ENCODE measurements at places on chromosomes 2 and 18. TPM values are rescaled to one million over a fixed set of nuclear protein-coding genes. Genes with fewer than 3 reads are reported as not detected.
A peak's percentile ranks its signal among the peaks of the same experiment; 100 is the strongest.

DNA sequence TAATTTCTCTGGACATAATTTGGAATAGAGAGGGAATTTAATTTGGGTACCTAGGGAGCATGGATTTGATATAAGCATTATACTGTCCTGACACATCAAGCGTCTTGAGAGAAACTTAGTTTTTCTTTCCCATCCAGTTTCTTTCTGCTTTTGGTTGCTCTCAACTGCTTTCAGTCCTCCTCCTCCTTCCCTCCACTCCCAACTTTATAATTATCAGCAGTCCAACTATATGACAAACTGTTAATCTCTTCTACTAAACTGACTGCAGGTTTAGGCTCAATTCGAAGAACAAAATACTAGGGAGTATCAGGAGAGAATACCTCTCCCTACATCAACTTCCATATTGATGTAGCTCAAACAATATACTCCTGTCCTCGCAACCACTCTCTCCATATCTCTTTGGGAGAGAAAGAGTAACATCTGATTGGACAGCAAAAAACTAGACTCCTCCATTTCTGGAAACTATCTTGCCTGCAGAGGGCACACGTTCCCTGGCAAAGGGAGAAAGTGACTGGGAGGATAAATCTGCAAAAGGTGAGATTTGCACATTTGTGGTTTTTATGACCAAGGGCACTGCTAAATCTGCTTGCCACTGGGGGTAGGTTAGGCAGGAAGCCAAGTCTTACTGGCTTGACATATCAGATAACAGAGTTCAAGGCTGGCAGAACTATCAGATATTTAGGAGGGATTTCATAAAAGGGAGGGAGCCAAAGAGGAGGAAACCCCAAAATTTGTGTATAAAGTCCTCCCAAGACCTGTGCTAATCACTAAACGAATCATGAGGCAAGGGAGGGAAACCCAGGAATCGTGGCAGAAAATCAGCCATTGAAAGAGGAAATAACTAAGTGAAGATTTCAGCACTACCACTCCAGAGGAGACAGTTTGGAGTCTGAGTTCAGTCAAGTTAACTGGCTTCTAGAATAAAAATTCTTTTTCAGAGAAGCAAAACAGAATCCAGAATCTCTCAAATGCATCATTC is 40.0 kb downstream of the ICA1L start:
- DNase-seq: peak; percentile 29

PARD6G gene
- 0.23 TPM for total RNA-seq

MARCO gene
- total RNA-seq: not detected

SLC5A7 gene
- total RNA-seq: not detected

DNA sequence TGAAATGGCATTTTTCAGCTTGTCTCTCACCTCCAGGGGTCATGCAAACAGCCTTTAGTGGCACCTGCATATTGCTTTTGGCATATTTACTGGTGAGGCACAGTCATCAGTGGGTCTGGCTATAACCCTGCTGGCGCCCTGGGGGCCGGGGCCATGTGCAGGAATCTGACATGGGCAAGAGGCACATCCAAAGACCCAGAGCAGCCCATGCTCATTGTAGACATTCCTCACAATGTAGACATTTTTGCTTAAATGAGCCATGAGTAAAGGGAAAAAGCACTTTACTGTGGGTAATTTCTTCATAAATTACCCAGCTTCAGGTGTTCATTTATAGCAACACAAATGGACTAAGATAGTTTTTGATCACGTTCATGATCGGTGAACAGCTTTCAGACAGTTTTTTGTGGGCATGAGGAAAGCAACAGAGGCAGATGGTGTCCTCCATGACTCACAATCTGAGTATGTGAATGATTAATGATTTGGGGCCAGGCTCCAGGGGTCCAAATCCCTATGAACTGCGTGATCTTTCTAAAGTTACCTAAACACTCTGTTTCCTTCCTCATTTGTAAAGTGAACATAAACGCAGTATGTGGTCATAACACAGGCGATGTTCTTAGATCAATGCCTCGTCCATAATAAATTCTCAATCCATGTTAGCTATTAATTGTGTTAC is 85.8 kb downstream of the LIPG start:
- DNase-seq: no peak

GRCh38 chr18:2984091-2984490 is 28.9 kb downstream of the LPIN2 start:
- no peak for DNase-seq

GRCh38 chr2:11833601-11834000 is 87.2 kb downstream of the LPIN1 start:
- no peak for DNase-seq

ALPG gene
- 1.2 TPM for total RNA-seq

CRYBA2 gene
- total RNA-seq: not detected

DNA sequence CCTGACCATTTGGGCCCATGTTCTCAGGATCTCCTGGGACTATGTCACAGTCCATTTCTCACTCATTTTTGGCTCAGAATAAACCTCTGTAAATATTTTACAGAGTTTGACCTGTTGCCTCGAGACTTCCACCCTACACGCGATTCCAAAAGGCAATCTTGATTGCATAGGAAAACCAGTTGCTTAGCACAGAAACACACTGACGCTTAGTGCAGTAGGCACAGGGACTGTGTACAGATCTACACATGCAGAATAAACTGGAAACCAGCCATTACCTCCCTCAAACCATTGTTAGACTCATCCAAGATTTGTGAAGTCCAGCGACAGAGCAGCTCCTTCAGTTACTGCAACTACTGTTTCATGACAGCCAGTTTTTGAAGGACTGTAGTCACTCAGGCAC is 73.0 kb downstream of the NCKAP5 start:
- DNase-seq: no peak

DNA sequence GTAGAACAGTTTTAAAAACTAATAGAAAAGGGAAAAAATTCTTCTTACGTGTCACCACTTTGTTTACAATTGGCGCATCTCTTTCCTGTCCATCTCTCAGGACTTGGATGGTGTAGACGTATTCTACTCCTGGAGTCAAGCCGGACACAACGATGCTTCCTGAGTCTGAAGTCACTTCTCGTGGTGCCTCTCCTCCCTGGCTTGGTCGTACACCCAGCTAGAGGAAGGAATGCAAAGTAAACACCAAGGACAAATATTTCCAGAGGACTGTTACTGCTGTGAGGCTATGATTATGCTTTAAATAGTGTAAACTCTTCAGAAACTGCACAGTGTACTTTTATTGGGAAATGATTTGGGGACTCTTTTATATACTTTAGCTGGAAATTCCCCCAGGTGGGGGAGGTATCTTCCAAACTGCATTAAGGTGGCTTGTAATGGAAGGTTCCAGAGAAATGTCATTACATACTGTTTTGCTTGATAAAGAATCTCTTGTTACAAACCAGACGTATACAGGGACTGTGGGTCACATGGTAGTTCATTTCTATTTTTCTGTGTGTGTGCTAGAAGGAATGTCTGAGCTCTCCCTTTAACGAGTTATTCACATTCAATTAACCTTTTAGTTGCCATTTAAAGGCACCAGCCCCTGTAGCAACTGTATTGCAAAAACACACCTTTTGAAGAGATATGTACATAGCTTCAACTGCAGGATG is 38.1 kb downstream of the FN1 start:
- no peak for DNase-seq

B3GNT7 gene
- total RNA-seq: 14.0 TPM

GRCh38 chr2:241860184-241861078 is 1.7 kb upstream of the PDCD1 start:
- DNase-seq: no peak

DUSP19 gene
- 6.2 TPM for total RNA-seq

AQP12B gene
- total RNA-seq: not detected

- DNase-seq: no peak
Observed at GRCh38 chr2:16664809-16665747, 556 bp downstream of the CYRIA start.

DPP10 gene
- not detected for total RNA-seq

GAD1 gene
- total RNA-seq: 4.3 TPM

CDK15 gene
- not detected for total RNA-seq

KLHL29 gene
- total RNA-seq: 3.1 TPM

MBP gene
- 44.4 TPM for total RNA-seq

ASIC4 gene
- total RNA-seq: 0.30 TPM

ST8SIA5 gene
- not detected for total RNA-seq

DNA sequence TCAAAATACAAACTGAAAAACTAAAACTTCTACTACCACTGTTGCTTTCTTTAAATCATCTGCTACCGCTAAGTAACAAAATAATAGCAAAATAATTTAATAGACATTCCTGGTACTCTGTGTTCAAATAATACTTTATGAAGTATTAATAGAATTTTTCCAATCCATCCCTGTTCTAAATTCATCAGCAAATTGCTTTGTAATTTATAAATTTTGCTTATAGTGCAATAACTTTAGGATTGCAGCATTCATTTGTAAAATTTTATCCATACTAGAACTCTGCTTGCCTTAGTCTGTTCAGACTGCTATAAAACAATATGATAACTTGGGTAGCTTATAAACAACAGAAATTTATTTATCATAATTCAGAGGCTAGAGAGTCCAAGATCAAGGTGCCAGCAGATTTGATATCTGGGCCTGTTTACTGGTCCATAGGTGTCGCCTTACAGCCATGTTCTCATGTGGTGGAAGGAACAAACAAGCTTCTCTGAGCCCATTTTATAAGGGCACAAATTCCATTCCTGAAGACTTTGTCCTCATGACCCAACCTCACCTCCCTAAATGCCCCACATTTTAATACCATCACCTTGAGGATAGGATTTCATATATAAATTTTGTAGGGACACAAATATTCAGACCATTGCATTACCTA is 415.1 kb upstream of the MAP2 start:
- no peak for DNase-seq

KCNK3 gene
- total RNA-seq: not detected

GRCh38 chr2:20170704-20171250 is 54.2 kb downstream of the SDC1 start:
- no peak for DNase-seq

DNA sequence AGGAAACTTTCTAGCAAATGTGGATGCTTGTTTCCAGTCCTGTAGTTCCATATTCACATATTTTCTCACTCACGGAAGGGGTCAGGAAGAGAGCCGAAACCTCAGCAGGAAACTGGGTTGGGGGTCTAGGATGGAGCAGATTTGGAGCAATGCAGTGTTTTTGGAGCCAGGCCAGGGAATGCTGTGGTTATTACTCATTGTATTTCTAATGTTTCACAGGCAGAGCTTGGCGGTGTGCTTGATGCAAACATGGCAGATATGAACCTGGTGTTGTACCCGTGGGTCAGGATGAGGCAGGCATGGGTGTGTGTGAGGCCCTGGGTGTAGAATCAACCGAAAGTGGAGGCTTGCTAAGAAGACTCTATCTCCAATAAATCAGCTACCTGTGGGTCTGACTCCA is 34.6 kb upstream of the ACKR3 start:
- no peak for DNase-seq

DNA sequence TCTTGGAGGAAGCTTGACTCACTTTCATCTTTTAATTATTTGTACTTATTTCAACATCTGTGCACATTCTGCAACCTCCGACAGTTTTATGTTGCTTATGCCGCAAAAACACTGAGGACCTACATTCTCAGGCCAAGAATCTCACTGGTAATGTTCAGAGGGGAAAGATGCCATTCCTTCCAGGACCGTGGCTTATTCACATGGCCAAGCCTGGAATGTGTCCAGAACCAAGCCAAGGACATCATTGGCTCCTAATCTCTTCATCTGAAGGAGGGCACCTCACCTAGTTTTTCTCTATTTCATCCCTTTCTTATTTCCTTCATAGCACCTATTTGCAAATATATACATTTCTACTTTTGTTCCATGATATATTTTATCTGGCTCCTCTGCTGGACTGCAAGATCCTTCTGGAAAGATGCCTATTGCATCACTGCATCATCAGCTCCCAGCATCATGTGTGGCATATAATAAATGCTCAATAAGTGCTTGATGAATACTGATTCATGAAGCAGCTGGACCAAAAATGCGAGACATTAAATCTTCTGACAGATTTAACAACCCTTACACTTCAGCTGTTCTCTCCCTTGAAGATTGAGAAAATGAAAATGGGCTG is 377.1 kb downstream of the TNS1 start:
- no peak for DNase-seq

DNA sequence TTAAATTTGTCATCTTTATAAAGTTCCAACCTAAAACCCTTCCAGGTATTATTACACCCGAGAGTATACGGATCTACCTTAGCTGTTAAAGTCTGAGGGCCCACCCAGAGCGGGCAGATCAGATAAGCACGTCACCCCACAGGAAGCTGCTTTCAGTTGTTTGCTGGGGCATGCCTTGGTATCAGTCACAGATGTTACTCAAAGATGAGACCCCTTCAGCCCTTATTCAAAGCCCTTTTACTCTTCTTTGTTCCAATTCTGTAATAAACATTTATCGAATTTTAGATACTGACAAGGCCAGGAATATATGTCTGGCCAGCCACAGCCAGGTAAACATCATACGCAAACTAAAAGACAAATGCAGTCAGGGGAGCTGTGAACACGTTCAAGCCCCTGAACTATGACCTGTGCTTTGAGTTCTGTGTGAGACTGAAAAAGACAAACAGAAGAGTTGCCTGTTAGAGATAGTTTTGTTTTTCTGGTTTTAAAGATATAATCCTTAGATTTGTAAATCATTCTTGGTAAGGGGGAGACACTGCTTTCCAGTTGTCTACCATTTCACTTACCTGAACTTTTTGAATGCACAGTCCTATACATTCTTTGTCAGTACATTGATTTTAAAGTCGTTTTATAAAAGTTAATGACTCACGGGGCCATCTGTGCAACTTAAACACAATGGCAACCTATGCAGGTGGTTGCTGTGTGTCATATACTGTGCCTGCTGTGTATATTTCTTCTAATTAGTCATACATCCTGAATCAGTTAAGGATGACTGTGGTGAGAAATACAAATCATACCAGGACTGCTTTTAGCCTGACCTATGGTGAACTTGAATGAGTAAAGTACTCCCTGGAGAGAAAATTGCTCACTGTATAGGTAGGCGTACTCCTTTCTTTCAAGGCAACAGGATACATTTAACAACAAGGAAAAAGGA is 100.5 kb upstream of the ITPRID2 start:
- peak; percentile 60 for DNase-seq

KCNJ13 gene
- not detected for total RNA-seq

GRCh38 chr2:110843496-110843895 is 111.1 kb downstream of the ACOXL start:
- DNase-seq: no peak

DNA sequence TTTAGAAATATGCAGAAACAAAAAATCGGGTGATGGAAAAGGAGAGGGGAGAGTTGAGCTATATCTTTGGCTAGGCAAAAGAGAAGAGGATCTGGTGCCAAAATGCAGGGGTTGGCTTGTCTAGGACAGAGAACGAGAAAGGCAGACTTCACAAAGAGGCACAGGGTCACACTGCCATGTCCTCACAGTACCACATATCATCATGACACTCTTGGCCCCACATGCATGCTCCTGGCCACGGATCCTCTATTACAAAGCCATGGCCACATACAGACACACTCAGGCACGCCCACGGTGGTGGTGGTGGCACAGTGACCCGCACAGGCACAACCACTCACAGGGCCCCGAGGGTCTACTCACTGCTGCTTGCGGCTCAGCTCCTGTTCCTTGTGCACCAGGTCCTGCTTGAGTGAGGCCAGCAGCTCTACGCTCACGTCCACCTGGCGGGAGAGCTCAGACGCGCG is 15.9 kb downstream of the FBXO41 start:
- DNase-seq: no peak

PAX8 gene
- total RNA-seq: 6.4 TPM

TMEM178A gene
- total RNA-seq: 2.9 TPM

MSH2 gene
- total RNA-seq: 54.2 TPM

Measured in PC-9 (cell line).